HEK293T (cell line): ENCODE measurements at places on chromosomes 1 and 21.

- no peak for DNase-seq
Observed at GRCh38 chr1:159991513-159991912, 37.5 kb upstream of the SLAMF9 start.

DNA sequence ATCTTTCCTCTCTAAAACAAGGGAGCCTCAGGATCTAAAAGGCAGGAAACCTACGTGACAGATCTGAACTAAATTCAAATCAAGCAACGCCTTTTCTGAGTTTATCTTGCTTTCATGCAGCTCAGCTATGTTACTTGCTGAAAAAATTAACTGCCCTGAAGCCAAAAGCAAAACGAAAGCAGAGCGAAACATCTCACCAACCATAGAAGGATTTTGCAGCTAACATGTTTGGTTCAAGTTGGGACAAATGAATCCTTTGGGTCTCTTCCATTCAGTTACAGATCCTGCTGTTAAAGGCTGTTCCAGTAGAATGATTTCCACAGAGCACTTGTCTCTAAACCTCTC lies 482 bp downstream of the SLC2A5 start:
- DNase-seq = no peak

GRCh38 chr1:42832641-42833240 lies 13.7 kb upstream of the ZNF691 start:
- no peak for DNase-seq

GRCh38 chr1:207282496-207283380 lies 38.7 kb upstream of the CD55 start:
- DNase-seq = no peak

DNA sequence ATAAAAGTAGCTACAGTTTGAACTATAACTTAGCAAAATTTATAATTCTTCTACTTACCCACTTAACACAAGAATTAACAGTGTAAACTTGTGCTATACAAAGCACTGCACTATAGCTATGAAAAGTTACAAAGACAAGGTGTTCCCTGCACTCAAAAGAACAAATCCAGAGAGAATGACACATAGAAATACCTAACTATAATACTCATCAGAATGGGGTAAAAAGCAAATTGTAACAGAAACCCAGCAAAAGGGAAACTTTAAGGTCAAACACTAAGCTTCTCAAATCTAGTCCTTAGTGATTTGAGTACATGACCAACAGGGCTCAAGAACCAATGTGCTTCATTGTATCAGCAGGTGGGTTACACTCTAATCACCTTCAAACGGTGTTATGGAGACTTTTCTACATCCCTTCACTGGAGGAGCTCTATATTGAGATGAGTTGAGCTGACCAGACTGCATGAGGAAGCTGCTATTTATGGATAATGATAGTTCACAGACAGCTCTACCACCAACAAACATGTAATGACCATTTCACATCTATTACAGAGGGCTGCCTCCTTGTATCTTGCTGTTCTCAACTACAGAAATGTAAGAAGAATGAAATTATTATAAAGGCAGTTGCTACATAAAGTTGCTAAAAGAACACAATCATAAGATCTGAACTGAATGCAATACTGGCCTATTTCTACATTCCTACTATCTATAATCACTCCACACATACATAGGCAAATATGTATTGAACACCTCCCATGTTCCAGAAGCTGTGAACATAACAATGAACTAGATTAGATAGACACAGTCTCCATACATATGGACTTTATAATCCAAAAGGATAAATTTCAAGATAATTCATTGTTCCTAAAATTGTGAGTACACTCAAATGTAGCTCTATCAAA lies 47.6 kb downstream of the PIK3R3 start:
- DNase-seq = no peak

DNA sequence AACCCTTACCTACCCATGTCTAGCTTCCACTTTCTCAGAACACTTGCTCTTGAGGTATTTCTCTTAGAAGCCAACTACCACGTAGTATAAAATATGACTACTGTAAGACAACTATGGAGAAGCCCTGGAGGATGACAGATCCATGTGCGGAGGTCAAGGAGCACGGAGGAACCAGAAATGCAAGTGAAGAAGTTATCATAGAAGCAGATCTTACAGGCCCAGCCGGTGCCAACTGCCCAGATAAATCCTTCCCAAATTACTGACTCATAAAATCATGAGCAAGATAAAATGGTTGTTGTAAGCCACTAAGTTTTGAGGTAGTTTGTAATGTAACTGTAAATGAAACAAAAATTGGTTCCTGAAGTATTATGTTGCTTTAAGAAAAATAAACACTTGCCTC lies 12.6 kb downstream of the GTF2B start:
- DNase-seq = no peak

DNA sequence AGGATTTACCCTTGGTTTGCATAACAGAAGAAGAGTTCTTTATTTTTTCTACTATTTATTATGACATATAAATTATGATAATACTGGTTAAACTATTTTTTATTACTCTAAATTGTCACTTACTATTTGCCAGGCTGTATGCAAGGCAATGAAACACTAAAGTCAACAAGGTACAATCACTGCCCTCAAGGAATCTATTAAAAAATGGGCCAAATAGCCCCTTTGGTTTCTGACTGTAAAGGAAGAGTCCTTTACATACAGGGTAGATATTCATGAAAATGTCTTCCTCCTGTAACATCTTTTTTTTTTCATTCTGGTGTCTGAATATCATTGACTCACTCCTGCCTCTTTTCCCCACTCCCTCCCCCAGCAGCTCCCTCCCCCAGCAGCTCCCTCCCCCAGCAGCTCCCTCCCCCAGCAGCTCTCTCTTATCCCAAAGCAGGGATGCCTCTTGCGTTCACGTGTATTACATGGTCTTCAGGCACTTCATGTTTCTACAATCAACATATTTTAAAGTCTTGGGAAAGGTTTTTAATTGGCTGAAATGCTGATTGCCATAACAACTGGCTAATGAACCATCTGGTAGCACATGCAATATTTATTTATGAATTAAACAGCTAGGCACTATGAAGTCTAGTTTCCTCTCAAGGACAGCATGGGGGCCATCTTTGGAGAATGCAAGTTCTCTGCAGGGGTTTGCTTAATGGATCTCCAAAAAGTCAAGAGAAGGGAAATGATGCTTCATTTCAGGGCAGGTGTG lies 400.4 kb upstream of the PLXNA2 start:
- DNase-seq = no peak
